Activated CD8-positive, alpha-beta memory T cell treated with anti-CD3 and anti-CD28 coated beads for 4 hours (primary cell): ENCODE measurements at places on chromosomes 7 and 10.

DNA sequence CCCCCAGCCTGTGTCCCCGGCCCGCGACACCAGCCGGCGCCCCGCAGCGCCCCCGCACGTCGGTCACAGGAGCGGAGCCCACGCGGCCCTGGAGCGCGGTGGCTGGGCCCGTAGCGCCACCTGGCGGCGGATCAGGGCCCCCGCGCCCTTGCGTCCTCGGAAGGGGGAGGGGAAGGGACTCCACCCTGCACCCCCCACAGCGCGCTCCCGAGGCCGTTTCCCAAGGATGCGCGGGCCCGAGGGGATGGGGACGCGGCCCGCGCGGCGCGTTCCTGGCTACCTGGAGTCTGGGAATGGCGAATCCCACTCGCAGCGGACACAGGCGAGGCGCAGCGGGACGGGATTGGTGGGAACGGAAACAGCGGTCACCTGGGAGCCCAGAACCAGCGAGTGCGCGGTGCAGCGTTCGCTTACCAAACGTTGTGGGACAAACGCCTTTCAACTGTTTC, 23.8 kb upstream of the MKI67 start:
- peak; percentile 47 for DNase-seq

DNA sequence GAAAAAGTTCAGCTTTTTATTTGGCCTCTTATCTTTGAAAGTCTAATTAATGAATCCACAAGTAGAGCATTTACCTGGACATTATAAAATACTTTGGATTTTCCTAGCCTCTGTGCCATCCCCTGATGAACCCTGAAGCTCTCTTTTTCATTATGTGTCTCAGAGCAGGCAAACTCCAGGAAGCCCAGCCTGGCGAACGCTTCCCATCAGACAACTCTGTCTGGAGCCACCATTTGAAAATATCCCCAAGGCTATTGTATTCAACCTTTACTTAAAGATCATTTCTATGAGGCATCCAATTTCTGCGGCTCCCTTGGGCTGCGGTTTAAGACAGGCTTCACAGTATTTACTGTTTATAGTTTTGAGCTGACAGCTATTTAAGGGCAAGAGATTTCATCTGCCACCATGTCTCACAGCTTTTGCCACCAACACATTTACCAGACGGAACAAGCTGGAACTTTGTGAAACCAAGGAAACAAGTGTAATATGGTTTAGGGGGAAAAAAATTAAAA, 257.2 kb upstream of the GLI3 start:
- DNase-seq: no peak

DNA sequence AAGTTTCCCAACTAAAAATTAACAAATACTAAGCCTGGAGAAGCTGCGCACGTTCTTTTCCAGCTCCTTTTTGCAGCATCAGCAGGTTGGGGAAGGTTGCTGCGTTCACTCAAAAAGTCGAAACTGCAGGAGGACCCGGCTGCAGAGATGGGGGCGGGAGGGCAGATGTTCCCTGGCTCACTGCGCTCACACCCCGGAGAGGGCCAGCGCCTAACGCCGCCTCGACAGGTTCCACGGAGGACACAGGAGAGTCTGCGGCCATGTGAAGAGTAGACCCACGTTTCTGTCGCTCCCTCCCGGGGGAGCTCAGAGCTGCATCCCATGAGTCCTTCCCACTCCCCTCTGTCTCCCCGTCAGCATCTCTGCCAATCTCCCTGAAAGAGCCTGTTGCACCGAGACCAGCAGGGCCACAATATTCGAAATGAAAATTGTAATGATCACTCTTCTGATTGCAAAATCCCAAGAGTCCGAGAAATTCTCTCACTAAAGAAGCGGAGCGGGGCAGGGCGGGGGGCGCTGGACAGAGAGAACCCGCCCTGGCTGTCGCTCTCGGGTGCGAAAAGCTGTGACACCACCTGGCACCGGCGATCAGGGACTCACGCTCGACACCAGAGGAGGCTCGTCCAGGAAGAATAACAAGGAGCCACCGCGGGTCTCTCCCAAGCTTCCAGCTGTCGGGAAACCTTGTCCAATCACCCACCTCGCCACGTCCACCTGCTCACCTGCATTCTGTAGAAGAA, 131.5 kb upstream of the PFKP start:
- no peak for DNase-seq

DNA sequence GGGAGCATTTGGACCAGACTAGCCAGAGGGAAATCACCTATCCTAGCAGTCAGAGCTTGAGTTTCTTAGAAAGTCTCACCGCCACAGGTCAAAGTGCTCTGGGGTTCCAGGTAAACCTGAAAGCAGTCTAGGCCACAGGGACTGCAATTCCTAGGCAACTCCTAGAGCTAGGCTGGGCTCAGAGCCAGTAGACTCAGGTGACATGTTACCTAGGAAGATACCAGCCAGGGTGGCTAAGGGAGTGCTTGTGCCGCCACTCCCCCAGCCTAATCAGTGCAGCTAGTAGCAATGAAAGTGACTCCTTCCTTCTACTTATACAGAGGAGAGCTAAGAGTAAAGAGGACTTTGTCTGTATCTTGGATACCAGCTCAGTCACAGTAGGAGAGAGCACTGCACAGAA, 348.7 kb upstream of the HPS1 start:
- no peak for DNase-seq

- DNase-seq: no peak
Measured at GRCh38 chr7:97578225-97578624, 153.7 kb upstream of the TAC1 start.

- no peak for DNase-seq
Measured at GRCh38 chr10:43976292-43976691, 327.6 kb upstream of the ZNF32 start.

DNA sequence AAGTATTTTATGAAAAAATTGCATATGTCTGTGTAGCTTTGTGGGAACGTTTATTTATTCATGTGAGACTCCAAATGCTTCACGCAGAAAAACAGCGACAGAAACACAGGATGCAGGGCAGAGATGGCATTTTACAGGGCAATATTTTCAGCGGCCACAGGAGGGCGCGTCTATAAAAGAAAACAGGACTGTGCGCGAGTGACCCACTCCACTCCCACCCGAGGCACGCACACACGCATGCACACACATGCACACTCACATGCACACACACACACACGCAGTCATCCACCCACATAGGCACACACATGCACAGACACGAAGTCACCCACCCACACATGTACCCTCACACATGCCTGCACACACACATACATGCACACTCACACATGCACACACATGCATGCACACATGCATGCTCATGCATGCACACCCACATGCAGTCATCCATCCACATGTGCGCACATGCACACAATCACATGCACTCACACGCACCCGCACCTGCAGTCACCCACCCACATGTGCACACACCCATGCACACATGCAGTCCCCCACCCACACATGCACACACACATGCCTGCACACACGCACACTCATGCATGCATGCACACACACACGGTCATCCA, 96.3 kb downstream of the DNAJB6 start:
- no peak for DNase-seq

DNA sequence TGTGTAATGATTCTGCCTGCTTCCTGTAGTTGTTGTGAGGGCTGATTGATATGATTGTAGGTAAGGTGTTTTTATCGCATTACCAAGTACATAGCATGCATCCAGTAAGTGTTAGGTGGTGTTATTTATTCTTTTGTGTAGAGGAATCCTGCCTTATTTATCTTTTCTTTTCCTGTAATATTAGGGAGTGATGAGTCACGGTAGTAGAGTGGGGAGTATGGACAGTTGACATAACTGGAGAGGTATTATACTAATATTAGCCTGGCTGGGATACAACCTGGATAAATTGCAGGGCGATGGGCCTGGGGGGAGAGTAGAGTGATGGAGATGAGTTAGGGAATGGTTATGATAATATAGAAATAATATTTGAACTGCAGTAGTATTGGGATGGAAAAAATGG, 9.8 kb downstream of the SDK1 start:
- DNase-seq: no peak

GRCh38 chr7:158959021-158959717, 102.8 kb downstream of the DYNC2I1 start:
- no peak for DNase-seq

DNA sequence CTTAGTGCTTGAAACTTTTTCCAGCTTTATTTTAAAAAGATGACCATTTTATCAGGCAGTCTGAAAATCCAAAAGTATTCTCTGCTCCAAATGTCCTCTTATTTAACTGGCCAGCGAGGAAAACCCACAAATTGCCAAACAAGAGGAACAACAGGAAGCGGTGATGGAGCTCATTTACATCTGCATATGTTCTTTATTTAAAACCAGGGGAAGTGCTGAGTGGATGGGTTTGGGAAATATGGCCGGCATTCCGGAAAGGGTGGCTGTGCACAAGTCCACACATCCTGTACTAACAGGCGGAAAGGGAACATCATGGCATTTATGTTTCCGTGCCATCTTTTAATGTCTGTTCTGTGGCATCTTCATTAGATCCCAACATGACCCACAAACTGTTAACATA, 974.5 kb downstream of the LRMDA start:
- DNase-seq: no peak

DNA sequence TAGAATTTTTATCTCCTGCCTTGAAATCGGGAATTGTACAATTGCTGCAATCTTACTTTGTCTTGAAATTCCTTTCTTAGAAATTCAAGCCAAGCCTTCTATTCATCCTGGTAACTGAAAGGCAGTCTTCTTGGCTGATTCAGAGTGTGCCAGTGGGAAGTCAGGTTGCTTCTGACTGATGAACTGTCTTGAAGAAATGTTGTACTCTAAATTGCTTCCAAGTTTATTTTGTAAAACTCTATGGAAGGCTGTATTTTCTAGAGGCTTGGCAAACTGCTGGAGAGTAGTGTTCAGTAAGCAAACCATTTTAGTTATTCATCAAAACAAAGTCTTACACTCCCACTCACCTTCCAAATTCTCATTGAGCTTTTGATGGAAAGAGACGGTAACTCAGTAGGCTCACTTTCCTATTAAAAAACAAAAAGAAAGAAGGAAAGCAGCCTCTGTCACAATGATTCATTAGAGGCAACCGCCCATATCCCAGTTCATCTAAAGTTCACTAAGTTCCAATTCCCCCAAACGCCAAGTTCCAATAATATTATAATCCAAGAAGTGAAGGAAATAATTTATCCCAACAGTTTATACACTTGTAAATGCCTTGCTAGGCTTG, 187.9 kb upstream of the MALRD1 start:
- DNase-seq: no peak
